Caco-2 (cell line): ENCODE measurements at places on chromosomes 3 and 15.

DNA sequence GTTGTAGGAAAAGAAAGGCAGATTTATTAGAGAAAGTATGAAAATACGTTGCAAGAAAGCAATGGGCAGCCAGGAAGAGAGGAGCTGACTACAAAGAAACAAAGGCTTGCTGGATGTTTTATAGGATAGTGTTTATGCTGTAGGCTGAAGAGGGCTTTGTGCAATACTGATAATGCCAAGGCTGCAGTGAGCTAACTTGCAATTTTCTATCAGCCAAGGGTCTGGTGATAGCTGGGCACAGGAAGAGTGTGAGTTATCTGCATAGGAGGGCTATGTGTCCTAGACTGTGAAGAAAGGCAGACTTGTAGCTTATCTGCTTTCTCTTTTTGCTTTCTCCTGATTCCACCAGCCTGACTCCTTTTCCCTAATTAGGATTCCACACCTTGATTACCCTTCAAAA is 51.3 kb upstream of the OSBPL11 start:
- no peak for DNase-seq

DNA sequence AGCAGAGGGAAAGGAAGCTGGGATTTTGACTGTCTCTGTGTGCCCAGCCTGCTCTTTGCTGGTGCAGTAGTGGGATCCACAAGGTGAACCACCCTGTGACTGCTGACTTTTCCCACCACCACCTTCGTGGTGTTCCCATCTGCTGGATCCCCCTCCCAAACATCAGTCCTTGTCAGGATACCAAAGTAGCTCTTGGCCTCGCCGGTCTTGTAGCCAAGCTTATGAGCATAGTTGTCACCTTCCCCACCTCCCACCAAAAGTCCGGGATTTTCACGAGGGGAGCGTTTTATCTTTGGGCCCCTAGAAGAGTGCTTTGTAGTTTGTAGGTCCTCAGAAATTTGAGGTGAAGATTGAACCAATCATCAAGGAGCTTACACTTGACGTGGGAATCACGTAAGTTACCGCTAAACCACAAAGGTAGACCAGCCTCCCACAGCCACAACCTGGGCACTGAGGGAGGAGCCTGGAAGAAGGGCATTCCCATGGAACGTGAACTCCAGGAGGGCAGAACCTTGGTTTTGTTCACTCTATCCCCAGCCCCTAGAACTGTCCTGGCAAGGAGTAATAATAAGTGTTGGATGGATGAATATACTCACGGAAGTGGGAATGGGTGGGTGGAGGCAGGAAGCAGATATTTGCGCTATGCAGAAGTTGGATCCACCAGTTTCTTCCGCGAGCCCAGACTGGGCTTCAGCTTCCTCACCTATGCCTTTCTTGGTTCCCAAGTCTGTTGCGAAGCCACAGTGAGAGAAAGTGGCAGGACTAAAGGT is 814 bp upstream of the TEX264 start:
- no peak for DNase-seq

GRCh38 chr3:58082047-58082446 is 73.8 kb downstream of the FLNB start:
- no peak for DNase-seq

- DNase-seq: no peak
These were observed at the start of gene ADCY5 for GRCh38 chr3:123448536-123449101. Gene ADCY5, minus strand, starts transcription at chr3:123449090. Its CDS starts 545 bp downstream, at chr3:123448545.

GRCh38 chr3:61687206-61687605 is 125.8 kb downstream of the PTPRG start:
- DNase-seq: peak; percentile 21

- DNase-seq: no peak
These were observed 67.3 kb downstream of the VGLL4 start for GRCh38 chr3:11576453-11576852.

- DNase-seq: no peak
These were observed 14.7 kb downstream of the TM4SF4 start for GRCh38 chr3:149489060-149489690.

- no peak for DNase-seq
These were observed 6.4 kb downstream of the IQCF1 start for GRCh38 chr3:51896607-51897305.

GRCh38 chr3:19272296-19272695 is 124.0 kb downstream of the KCNH8 start:
- no peak for DNase-seq

- no peak for DNase-seq
These were observed 302.7 kb upstream of the ARPP21 start for GRCh38 chr3:35336601-35337000.

- no peak for DNase-seq
These were observed 909 bp downstream of the FGD5 start for GRCh38 chr3:14819671-14820070.

DNA sequence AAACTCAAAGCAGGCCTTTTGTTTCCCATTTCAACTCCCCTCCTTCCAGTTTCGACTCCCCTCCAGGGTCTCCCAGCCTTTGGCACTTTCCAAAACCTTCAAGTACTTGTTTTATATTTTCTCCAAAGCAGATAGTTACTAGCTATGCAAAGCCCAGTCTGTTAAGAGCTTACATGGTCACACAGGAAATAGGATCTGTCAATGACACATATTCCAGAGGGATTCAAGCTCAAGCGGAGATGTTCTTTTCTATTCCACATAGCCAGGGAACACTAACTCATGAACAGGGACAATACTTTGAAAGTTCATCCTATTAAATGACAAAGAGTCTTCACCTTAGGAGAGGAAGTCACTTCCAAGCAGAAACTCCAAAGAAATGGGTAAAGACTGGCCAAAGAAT is 18.6 kb downstream of the SUCLG2 start:
- no peak for DNase-seq

DNA sequence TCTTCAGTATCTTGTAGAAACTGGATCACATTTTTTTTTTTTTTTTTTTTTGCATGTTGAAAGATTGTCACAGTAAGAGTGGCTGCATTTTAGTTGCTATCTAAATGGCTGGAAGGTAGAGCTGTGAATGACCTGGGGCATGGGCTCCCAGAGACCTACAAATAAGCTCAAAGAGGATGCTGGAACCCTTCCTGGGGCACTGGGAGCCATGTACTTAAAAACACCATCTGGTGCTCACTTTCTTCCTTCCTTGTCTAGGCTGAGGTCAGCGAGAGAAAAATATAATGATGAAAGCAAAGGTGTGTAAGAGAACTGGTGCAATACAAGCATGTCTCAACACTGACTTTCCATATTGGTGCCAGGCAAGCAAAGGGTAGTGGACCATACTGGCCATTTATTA is 323.9 kb downstream of the SV2B start:
- no peak for DNase-seq

GRCh38 chr15:94478763-94479162 is 247.4 kb downstream of the MCTP2 start:
- DNase-seq: no peak

- DNase-seq: no peak
These were observed 170.3 kb upstream of the MCTP2 start for GRCh38 chr15:94061041-94061440.

- DNase-seq: no peak
These were observed 133.3 kb downstream of the EPHB1 start for GRCh38 chr3:134928392-134928791.
